ENCODE measurements at places on chromosomes 7 and 10.

DNA sequence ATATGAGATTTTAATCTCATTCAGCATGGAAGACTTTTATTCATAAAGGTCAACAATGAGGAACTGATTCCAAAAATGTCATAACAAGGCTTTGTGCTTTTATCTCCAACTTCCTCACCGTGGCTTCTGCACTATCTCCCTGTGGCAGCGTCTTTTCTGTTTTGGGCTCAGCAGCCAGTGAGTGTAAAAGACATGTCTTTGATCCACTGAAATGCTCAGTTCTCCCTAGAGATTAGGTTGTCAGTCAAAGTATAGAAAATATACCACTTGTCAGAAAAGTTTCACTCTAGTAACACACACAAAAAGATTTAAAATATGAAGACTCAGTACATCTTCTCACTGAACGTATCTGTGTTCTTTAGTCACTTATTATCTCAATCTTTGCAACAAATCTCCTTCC lies 901.8 kb upstream of the ZWINT start:
- no peak for DNase-seq

DNA sequence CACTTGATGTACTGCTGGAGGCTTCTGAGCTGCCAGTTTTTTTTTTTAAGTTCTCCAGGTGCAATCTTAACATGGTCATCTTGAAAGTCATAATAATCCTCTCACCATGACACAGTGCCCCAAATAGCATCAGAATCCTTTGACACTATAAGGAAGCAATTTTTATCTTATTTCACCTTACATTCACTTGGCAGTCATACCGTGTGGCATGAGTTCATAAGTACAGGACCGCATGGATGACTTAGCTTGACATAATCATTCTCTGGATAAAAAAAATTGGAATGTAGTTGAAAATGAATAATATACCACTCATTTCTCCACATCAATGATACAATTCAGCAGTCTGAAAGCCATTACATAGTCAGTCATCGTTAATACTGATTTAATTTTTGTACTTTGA lies 25.6 kb upstream of the TMEM196 start:
- DNase-seq: no peak

DNA sequence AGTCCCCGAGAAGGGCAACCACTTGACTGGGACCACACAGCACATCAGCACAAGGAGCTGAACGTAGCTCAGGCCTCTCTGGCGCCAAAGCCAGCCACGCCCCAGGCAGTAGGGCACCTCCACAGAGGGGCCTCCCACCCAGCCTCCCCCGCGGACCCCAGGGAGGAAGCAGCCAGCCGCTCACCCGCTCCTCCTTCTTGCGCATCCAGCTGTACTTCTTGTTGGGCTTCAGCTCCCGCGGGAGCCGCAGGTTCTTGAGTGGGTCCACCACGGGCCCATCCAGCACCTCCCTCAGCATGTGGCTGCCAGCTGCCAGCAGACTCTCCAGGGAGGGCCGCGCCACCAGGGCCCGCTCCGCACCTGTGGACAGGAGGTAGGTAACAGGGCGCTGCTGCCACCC lies 61.2 kb downstream of the TNRC18 start:
- DNase-seq: no peak

- DNase-seq: no peak
Observed at GRCh38 chr10:57624856-57625592, 642.7 kb downstream of the IPMK start.

GRCh38 chr7:84187813-84188510 lies 6.6 kb downstream of the SEMA3A start:
- no peak for DNase-seq

- DNase-seq: no peak
Observed at GRCh38 chr7:123096434-123096833, 100.9 kb upstream of the TAS2R16 start.

DNA sequence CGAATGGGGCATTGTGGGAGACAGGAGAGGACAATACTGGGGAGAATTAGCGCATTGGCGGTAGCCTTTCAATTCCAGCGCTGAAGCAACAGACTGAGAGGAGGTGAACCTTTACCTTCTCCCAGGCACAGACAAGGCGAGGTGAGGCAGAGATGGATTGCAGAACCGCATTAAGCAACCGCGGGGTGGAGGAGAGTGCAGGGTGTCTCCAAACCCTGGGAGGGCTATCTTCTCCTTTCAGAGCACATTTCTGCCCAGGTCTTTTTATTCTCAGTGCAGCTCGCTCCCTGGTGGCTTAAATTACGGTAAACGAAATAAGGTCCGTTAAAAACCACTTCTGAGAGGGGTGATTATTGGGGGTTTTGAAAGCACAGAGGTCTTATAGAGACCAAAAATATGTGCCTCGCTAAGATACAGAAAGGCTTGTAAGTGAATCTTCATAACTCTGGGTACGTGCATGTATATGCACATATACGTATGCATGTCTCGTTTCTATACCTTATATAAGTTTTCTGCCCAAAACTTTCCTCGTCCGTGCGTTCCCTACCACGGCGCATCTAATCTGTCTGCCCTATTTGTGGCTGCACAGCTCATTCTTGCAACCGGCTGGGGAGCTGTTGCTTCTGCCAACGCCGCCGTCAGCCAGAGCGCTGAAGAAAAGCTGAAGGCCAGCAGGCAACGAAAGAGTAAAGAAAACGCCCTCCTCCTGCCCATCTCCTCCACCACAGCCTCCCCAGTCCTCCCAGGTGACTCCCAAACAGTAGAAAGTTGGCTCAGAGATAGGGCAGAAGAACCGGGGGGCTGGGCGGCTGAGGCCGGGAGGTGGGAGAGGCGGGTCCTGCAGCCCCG lies 895 bp upstream of the ZNF804B start:
- peak; percentile 46 for DNase-seq

- DNase-seq: no peak
Observed at GRCh38 chr10:116899626-116900025, 50.3 kb downstream of the ENO4 start.

- no peak for DNase-seq
Observed at GRCh38 chr7:45593121-45593541, 19.0 kb downstream of the ADCY1 start.

DNA sequence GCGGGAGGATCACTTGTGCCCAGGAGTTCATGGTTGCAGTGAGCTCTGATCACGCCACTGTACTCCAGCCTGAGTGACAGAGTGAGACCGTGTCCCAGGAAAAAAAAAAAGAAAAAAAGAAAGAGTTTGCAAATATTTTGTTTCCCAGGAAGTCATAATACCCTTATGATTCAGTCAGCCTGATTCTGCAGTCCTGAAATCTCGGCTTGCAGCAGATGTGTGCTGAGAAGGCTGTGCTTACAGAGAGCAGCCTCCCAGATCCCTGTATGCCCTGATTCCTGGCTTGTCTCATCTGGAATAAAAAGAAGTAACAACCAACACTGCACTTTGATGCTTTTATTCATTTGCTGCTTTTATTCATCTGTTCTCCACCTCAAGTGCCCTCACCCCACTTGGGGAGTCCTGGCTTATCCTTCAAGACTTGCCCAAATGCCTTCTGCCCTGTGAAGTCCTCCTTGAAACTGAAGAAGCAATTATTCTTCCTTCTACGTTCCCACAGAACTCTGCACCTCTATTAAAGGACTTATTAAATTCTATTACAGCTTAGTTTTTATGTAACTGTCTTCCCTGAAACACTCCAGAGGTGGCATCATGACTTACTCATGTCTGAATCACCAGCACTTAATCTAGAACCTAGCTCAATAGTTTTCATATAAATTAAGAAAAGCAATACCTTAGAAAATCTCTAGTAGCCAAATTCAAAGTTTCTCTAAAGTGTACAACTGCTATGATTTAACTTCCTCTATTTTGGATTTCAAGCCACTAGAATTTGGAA lies 27.7 kb upstream of the BPGM start:
- DNase-seq: no peak

GRCh38 chr10:8037941-8038894 lies 16.3 kb upstream of the GATA3 start:
- no peak for DNase-seq

GRCh38 chr10:67763499-67764011 lies 67.6 kb upstream of the CTNNA3 start:
- DNase-seq: peak; percentile 14

- no peak for DNase-seq
Observed at GRCh38 chr7:18117482-18117881, 89.8 kb upstream of the PRPS1L1 start.

GRCh38 chr7:80830584-80831285 lies 88.1 kb downstream of the SEMA3C start:
- DNase-seq: no peak

DNA sequence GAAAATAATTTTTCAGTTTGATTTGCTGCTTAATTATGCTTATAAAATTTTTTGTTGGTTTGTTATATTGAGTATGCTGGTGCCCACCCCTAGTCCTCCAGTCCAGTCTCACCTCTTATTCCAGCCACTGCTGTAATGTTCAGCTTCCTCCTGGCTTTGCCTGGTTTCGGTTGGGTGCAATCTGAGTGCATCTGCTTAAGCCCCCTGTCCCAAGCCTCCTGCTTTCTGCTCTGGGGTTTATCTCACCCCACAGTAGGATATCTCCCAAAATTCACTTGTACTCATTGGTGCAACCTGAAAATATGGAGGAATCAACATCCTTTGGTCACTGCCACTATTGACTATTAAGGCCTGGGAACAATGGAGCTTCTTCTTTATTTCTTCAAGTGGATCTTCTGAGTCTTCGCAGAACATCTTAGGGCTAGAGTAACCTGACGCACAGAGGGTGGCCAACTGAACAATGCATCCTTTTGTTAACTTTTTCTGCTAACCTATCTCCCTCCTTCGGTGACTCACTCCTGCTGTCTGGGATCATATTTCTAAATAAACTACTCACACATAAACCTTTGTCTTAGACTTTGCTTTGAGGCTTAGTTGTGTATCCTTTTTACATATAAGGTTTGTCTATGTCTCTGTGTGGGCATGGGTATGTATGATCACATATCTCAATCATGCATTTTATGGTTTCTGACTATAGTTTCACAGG lies 19.1 kb upstream of the SOSTDC1 start:
- DNase-seq: peak; percentile 13

- DNase-seq: no peak
Observed at GRCh38 chr7:30286749-30287148, 2.4 kb downstream of the ZNRF2 start.

DNA sequence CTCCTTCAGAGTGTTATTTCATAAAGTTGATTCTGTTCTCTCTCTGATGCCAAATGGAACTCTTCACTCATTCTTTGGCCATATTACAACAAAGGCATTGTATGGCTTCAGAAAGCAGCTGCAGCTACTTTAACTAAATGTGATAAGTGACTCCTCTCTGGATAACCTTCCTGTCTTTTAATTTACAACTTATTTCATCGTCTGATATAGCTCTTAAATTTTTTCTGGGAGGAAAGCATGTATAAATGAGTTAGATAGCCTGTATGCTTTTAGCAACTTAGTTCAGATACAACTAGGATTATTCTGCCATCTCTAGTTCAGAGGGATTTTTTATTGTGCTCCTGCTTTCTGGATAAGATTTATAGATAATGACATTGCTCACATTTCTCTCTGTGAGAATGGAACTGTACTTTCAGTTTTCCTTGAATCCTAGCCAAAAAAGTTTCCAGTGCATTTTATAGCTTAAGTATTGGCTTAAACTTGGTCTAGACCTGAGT lies 57.5 kb downstream of the KLHDC10 start:
- no peak for DNase-seq

GRCh38 chr7:144483189-144483588 lies 79.7 kb upstream of the NOBOX start:
- no peak for DNase-seq

DNA sequence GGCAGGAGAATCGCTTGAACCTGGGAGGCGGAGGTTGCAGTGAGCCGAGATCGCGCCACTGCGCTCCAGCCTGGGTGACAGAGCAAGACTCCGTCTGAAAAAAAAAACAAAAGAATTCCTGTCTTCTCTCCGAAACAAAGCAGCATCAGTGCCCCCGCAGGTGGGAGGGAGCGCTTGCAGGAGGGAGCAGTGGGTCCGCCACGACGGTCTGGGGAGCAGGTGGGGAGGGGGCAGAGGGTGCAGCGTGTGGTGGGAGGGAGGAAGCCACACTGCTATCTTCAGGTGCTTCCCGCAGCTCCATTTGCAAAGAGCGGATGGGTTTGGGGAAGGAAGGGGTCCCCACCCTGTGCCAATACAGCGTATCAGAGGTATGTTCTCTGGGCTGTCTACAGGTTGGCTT lies 31.7 kb downstream of the LIMK1 start:
- DNase-seq: peak; percentile 38

- no peak for DNase-seq
Observed at GRCh38 chr10:98167191-98167590, 32.7 kb downstream of the R3HCC1L start.

DNA sequence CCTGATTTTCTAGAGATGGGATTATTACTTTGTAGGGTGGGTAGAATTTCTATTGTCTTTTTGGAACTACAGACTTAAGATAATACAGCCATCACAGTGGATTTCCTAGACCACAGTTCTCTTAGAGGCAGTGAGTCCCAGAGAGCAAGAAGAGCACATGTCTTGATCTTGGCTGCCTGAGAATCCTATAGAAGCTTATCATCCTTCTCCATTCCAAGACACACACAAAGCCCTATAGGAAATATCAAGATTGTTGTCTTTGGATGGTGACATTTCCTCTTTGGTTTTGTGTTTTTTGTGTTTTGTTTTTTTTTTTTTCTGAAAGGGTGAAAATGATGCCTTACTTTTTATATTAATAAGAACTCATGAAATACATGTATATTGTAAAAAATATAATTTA lies 143.1 kb downstream of the AHR start:
- no peak for DNase-seq

DNA sequence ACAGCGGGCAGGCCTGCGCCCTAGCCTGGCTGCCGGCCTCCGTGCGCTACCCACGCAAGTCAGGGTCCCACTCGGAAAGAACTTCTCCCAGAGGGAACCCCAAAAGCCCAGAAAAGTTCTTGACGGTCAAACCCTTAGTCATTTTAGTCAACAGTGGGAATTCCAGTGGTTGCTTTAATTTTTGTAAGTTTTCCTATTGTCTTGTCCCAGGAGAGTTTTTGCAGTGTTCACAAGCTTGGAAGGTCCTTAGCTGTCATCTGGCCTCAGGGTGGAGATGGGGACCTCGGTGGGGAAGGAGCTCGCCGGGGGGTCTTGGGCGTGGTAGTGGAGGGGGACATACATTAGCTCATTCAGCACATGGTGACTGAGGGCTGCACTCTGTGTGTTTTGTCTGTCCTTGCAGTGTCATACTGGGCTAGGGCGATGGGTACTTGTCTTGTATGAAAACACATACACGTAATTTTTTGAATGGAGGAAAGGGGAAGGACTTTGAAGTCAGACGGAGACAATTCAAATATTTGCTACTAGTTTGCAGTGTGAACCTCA lies 736 bp downstream of the MINDY4 start:
- peak; percentile 25 for DNase-seq

GRCh38 chr10:106942035-106942662 lies 222.4 kb downstream of the SORCS1 start:
- no peak for DNase-seq
